ENCODE measurements at places on chromosomes 5 and 9.

DNA sequence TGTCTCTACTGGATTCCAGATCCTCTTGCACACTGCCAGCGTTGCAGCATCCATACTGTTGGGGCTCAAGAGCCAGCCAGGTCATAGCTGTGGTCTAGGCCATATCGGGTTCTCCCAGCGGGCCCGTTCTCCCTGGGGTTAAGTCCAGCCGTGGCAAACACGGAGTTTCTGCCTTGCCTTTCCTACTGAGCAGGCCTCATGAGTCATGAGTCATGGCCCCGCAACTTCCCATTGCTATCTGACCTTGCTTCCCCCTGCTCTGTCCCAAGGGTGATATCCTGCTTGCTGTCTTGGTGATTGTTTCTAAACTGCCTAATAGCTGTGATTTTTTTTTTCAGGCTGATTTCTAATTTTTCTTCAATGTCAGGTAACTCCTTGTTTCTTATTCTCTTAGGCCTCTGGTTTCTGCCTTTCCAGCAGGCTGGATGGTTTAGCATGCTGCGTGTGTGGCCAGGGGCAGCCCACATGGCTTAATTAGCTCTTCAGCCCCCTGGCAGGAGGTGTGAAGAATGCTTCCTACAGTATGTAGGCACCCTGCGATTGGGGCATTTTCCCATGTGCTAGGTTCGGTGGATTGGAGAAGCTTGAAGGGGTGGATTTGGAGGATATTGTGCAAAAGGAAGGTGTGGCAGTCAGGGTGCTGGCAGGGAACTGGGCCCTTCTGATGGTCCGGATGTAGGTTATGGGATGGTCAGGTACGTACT is 18.7 kb downstream of the DAPK1 start:
- no peak for DNase-seq

- DNase-seq: no peak
Observed at GRCh38 chr9:8401961-8402705, 602.6 kb upstream of the DMAC1 start.

DNA sequence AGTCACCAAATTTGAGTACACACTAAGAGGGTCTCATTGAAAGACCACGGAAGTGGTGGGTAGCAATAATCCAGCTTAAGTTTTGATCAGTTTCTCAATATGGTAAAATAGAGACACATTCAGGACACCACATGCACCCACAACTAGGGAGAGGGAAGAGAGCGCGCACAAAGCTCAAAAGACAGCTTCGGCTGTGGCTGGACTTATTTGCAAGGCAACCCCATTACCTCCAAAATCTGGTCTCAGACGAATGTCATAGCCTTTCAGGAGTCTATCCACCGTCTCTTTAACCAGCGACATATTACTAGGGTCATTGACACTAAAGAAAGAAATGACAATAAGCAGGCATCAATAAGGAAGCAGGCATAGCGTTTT is 443 bp downstream of the GABRB2 start:
- no peak for DNase-seq

DNA sequence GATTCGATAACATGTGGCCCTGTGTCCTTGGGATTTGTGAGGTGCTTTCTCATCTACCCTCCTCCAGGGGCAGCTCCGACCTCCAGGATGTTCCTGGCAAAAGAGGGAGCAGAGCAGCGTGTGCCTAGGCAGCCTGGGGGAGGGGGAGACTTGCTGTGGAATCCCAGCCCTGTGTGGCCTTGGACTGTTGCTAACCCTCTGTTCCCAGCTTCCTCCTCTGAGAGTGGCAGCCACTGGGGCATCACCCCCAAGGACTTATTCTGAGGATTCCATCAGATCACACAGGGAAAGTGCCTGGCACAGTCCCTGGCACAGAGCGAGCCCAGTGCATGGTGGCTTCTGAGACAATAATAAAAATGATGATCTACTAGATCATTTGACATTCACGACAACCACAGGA is 265.1 kb upstream of the MVB12B start:
- DNase-seq: no peak

GRCh38 chr5:775961-776861 is 8.3 kb downstream of the ZDHHC11B start:
- DNase-seq: no peak

GRCh38 chr5:145292278-145292677 is 542.9 kb downstream of the PRELID2 start:
- DNase-seq: no peak

DNA sequence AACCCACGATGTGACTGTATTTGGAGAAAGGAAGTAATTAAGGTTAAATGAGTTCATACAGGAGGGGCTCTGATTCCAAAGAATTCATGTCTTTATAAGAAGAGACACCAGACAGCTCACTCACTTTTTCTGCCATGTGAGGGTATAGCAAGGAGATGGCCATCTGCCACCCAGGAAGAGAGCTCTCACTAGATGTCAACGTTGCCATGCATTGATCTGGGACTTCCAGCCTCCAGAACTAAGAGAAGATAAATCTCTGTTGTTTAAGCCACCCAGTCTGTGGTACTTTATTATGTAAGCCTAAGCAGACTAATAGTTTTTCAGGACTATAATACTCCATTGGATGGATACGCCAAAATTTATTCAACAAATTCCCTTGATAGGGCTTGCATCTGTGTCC is 89.8 kb upstream of the RAD23B start:
- DNase-seq: no peak

- DNase-seq: no peak
Observed at GRCh38 chr5:171980792-171981191, 25.6 kb downstream of the FBXW11 start.

DNA sequence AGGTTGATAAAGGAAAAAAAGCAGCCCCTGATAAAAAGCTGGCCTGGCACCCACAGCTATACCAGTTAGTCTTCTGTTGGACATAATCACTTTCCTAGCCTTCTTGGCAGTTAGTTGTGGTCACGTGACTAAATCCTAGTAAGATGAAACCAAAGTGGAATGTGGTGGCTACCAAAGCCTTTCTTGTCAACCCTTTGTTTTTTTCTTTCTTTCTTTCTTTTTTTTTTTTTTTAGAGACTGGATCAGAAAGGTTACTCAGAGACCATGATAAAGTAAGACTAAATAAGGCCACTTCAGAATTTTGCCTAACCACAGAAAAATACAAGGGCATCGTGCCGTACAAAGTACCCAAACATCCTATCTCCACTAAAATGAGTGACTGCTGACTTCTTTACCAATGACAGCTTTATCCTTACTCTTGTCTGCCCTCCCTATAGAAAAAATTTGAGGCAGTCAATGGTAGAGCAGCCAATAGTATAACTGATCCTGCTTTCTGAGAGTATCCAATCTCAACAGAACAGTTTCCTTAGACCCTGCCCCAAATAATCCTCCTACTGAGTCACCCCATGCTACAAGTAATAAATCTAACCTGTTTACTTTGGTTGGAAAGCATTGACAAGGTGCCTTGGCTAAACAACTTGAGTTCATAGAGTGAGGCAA is 14.2 kb upstream of the KIF27 start:
- DNase-seq: no peak

- DNase-seq: no peak
Observed at GRCh38 chr5:26737348-26738265, 300.8 kb downstream of the CDH9 start.

DNA sequence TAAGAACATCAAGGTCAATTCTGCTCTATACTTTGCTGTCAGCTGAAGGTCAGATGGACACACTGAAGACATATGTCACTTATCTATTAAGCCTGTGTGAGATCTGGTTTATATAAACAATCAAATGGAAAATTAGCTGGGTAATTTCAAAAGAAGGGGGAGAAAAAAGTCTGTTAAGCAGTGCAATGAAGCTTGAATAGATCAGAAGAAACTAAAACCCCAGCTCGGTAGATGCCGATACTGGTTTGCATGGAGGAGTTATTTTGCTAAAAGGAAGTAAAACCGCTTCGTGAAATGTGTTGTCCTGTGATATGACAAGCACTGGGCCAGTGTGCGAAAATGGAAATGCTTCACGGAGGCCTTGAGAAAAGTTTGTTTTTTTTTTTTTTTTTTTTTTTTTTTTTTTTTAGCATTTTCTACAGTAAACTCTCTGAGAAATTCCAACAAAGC is 148.8 kb downstream of the MEF2C start:
- DNase-seq: no peak

Data from activated naive CD4-positive, alpha-beta T cell treated with anti-CD3 and anti-CD28 coated beads, Interleukin-2, amount 10 ng/mL, durations not matched to agents 7 days and 5 days (primary cell).